Fibroblast of upper back skin (primary cell): ENCODE measurements at places on chromosomes 3 and 15.

- no peak for DNase-seq
Measured at GRCh38 chr3:12138044-12138443, 20.7 kb downstream of the TIMP4 start.

GRCh38 chr3:171293142-171293782, 166.9 kb downstream of the TNIK start:
- no peak for DNase-seq

DNA sequence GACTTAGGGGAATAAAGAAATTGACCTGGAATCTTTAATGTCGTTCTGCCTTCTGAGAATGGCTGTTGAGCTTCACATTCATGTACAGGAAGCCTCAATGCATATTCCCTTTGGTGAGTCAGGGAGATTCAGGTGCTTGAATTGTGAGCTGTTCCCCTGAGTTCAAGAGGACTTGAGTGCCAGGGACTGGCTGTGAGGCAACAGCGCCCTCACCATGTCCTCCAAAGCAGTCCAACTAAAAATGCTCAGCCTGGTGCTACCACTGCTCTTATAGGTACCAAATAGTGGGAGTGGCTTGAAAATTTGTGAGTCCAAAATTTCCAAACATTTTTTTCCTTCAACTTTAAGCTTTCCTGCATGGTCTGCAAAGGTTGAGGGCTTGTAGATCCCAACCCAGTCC, 54.1 kb downstream of the LEO1 start:
- DNase-seq: peak; percentile 10

DNA sequence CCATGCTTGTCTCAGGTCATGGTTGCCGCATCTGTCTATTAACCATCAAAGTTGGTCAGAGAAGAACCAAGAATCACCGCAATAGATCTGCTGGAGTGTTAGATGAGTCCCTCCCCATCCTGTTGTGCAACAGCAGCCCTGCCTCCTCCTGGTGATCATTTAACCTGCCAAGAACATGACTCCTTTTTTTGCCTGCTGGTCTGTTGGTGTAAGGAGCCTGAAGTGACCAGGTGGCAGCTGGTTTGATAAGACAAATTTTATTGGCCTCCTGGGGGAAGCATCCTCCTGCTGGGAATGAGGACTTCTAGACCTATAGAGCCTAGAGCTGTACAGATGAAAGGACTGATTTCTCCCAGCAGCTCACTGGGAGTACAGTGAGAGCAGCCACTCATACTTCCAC, 43.5 kb upstream of the RAF1 start:
- no peak for DNase-seq

DNA sequence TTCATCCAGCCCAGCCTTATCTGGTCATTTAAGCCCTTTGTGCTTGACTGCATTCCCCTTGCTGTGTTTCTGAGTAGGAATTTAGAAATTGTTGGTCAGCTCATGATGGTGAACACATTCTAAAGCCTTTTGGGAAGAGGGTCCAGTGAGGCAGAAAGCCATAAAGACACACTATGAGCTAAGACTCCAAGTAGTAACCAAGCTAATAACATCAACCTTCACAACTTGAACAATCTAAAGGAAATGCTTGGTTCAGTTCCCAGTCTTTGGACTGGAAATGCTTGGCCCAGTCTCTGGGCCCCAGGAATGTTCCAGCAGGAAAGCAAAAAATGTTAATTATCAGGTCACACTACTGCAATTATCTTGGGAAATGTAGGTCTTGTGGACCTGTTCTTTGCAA, 7.7 kb downstream of the PLSCR1 start:
- DNase-seq: no peak

DNA sequence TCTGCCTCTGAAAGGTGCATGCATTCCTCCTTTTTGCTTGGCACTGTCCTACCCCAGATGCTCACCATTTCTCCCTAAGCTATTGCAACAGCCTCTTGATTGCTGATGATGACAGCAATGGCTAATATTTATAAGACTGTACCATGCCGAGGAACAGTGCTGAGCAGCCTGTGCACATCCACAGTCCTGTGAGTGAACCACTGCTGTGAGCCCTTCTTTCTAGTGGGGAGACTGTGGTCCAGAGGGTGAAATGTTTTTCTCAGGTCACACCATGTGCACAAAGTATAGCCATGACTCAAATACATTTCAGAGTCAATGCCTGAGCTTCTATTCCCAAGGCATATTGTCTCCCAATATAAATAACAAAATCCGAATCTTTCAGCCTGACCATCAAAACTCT, 231.2 kb upstream of the LRTM1 start:
- no peak for DNase-seq

- DNase-seq: no peak
Measured at GRCh38 chr15:29472901-29473445, 203.4 kb upstream of the NSMCE3 start.

DNA sequence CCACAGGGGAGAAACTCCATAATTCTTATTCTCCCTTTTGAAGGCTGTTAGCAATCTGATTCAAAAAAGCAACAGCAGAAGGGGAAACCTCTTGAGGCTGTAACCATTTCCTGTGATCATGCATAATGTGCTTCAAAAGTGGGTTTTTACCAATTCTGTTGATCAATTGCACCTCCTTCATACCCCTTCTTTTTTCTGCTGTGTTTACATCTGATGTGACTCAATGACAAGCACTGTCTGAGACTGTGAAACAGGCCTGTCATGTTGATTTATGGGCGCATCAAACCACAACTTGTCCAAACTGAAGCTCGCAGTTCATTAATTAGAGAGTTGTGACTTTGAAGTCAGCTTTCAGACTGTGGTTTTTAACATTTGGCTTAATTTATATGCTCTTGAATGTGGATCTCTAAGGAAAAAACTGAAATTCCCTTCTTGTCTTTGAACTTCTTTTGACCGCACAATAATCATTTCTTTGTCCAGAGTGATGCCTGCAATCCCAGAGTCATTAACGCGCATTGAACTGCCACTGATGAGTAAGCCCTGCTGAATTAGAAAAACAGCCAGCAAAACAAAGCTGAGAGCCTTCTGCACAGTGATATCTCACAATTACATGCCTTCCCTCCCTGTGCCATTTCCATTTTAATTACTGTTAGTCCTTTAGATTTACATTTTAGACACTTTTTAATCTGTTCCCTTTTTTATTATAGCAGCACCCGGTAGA, 532.8 kb downstream of the FOXP1 start:
- peak; percentile 90 for DNase-seq

DNA sequence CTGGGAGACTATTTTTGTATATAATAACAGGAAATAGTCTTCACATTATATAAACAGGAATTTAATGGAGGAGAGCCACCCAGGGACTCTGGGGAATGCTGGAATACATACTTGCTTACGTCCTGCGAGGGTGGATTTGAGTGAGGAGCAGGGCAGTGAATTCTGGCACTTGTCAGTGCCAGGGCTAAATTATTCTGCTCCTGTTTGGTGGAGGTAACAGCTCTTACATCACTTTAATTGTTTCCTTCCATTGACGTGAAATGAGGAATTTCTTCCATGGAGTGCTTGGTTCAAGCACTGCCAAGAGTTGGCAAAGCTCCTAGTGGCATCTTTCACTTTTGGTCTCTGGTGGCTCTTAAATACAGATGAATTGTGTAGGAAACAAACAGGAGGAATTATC, 94.1 kb upstream of the GOLGA8J start:
- DNase-seq: no peak

DNA sequence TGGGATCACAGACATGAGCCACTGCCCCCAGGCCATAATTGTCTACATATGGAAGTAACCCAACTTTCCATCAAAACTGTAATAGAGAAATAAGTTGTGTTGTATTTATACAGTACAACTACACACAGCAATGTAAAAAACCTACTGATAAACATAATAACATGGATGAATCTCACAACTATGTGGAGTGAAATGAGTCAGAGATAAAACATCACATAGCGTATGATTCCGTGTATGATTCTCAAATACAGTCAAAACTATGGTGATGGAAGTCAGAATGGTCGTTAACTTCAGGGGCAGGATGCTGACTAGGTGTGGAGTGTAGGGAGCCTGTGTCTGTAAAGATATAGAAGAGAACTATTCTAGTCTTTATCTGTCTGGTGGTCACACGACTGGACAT, 332.7 kb upstream of the SLCO3A1 start:
- peak; percentile 50 for DNase-seq
